Aorta (tissue), 5 donors: ENCODE measurements at places on chromosomes 7 and 10. TPM values are rescaled to one million over a fixed set of nuclear protein-coding genes. Genes with fewer than 3 reads are reported as not detected.

Gene UNCX
- not detected for total RNA-seq

- H3K4me1 ChIP-seq, result no peaks in the 10 kb centered on the region
- H3K27me3 ChIP-seq, result no peaks in the 10 kb centered on the region
- H3K27ac ChIP-seq, result no peak overlapping the region
- DNase-seq, result no peak
- no peaks in the 10 kb centered on the region for H3K36me3 ChIP-seq
- H3K4me3 ChIP-seq, result no peak overlapping the region
Observed at GRCh38 chr7:155122831-155123230, 52.7 kb downstream of the HTR5A start.

Gene CFAP43
- 0.27 TPM for total RNA-seq

Gene PPP1R9A
- 7.4 TPM for total RNA-seq

GRCh38 chr7:127770885-127771284 lies 118.9 kb downstream of the SND1 start:
- H3K27me3 ChIP-seq, result no peaks in the 10 kb centered on the region
- H3K27ac ChIP-seq, result no peak overlapping the region
- no peaks in the 10 kb centered on the region for H3K36me3 ChIP-seq

GRCh38 chr7:116041615-116042014 lies 11.1 kb upstream of the TFEC start:
- DNase-seq, result no peak
- H3K27me3 ChIP-seq, result no peaks in the 10 kb centered on the region
- no peaks in the 10 kb centered on the region for H3K36me3 ChIP-seq

- H3K27me3 ChIP-seq, result no peaks in the 10 kb centered on the region
- DNase-seq, result no peak
- H3K36me3 ChIP-seq, result no peaks in the 10 kb centered on the region
- H3K4me1 ChIP-seq, result no peaks in the 10 kb centered on the region
- no peak overlapping the region for H3K27ac ChIP-seq
Observed at GRCh38 chr7:31814187-31814586, 127.2 kb downstream of the PPP1R17 start.

Gene CYP2C19
- not detected for total RNA-seq

DNA sequence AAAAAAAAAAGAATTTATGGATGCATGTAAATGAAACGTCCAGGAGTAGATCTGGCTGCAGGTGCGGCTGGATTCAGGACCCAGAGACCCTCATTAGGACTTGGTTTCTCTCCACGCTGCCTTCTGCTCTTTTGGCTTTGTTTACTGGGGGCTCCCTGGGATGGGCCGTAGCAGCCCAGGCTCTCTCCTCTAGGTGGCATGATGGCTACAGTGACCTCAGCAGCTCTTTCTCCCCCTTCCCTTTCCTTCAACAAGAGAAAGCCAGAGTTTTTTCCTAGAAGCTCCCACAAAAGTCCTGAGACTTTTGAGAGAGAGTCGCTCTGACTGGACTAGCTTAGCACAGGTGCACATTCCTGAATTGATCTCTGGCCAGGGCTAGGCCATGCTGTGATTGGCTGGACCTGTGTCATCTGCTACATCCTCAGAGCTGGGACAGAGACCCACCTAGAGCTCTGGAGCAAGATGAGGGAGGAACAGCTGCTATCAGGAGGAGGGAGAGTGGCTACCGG lies 67.8 kb upstream of the PDCD4 start:
- H3K27ac ChIP-seq, result no peak overlapping the region
- DNase-seq, result peak; percentile 58
- H3K4me1 ChIP-seq, result no peaks in the 10 kb centered on the region
- H3K4me3 ChIP-seq, result no peak overlapping the region
- H3K36me3 ChIP-seq, result peaks cover 2% of the 10 kb centered on the region

GRCh38 chr10:132611026-132611910 lies 73.7 kb downstream of the INPP5A start:
- no peaks in the 10 kb centered on the region for H3K36me3 ChIP-seq
- H3K4me3 ChIP-seq, result no peak overlapping the region
- no peak for DNase-seq
- H3K4me1 ChIP-seq, result no peaks in the 10 kb centered on the region
- H3K27me3 ChIP-seq, result no peaks in the 10 kb centered on the region

- peaks cover 4% of the 10 kb centered on the region for H3K36me3 ChIP-seq
- no peak overlapping the region for H3K27ac ChIP-seq
- H3K27me3 ChIP-seq, result no peaks in the 10 kb centered on the region
- no peak overlapping the region for H3K4me3 ChIP-seq
- DNase-seq, result no peak
Observed at GRCh38 chr7:23615331-23615730, 18.1 kb downstream of the CCDC126 start.

Gene POLD2
- 53.4 TPM for total RNA-seq

Gene FEZF1
- not detected for total RNA-seq

DNA sequence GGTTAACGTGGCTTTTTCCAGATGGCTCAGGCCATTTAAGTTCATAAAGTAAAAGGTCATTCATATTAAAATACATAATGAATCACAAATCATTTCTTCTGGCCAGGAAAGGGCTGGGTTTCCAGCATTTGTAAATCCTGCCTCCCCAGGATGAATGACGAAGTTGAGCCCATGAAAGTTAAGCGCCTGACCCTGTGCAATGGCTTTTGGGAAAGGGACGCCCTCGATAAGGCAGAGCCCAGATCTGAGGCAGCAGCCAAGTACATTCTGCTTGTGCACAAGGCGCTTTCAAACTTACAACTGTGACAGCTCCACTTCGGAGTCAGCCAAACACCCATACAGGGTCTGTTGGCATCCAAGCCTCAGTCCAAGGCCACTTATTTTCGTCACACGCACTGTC lies 2.8 kb downstream of the GIMAP6 start:
- H3K4me1 ChIP-seq, result no peaks in the 10 kb centered on the region
- H3K27ac ChIP-seq, result no peak overlapping the region
- H3K27me3 ChIP-seq, result no peaks in the 10 kb centered on the region
- no peak for DNase-seq
- no peaks in the 10 kb centered on the region for H3K36me3 ChIP-seq
- no peak overlapping the region for H3K4me3 ChIP-seq

GRCh38 chr10:12631216-12631615 lies 281.9 kb downstream of the CAMK1D start:
- H3K36me3 ChIP-seq, result no peaks in the 10 kb centered on the region
- H3K27me3 ChIP-seq, result no peaks in the 10 kb centered on the region
- no peak for DNase-seq
- H3K4me3 ChIP-seq, result no peak overlapping the region
- H3K4me1 ChIP-seq, result no peaks in the 10 kb centered on the region
- no peak overlapping the region for H3K27ac ChIP-seq

GRCh38 chr10:113704637-113705343 lies 25.1 kb downstream of the CASP7 start:
- H3K36me3 ChIP-seq, result no peaks in the 10 kb centered on the region
- H3K4me1 ChIP-seq, result no peaks in the 10 kb centered on the region
- H3K27me3 ChIP-seq, result no peaks in the 10 kb centered on the region
- DNase-seq, result no peak
- H3K27ac ChIP-seq, result no peak overlapping the region

Gene H2BK1
- total RNA-seq, result not detected
